Anterior cingulate cortex (tissue), 58 donors: ENCODE measurements at places on chromosomes 2 and 18.

- DNase-seq: no peak
Observed at GRCh38 chr2:20326163-20326780, 24.4 kb downstream of the PUM2 start.

DNA sequence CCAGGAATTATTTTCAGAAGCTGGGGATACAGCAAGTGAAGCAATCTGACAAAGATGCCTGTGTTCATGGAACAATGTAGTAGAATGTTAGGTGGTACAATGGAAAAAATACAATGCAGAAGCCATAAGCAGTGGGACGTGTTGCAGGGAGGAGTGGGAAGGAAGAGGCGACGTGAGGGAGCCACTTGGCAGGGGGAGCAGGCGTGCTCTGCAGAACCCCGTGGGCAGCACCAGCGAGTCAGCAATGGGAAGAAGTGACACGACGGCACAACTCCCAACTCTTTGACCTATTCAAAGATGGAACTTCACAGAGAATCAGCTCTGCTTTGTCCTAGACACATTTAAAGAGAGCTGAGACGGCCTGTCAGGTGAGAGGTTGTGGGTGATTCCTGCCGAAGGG is 30.5 kb downstream of the PRELID3A start:
- no peak for DNase-seq

DNA sequence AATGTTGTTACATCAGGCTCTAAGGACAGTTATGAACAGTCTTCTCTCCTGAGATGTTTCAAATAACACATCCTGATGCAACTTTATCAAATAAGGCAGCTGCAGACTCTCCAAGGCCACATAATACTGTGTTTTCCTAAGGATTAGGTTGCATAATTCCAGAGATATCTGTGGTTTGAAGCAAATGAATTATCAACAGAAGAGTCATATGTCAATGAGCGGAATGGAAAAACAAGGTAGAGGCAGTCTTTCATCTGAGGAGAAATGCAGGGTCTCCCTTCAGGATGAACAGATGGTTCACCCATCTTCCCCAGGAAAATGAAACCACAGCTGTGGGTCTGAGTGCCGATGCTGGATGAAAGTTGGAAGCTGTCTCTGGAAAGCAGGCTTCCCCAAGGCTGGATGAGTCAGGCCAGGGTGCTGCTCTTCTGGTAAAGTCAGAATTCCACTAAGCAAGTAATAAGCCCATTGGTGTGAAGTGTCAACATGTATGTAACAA is 22.2 kb downstream of the LYG1 start:
- DNase-seq: no peak

DNA sequence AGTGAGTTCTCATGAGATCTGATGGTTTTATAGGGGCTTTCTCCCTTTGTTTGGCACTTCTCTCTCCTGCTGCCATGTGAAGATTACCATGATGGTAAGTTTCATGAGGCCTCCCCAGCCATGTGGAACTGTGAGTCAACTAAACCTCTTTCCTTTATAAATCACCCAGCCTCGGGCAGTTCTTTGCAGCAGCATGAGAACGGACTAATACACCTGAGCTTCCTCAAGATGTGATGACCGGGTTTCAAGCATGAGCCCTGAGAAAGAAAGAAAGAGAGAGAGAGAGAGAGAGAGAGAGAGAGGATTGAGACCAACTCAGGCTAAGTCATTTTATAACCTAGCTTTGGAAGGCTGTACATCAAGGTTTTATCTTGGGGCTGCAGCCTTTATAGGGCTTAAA is 167.7 kb upstream of the SERPINE2 start:
- no peak for DNase-seq

DNA sequence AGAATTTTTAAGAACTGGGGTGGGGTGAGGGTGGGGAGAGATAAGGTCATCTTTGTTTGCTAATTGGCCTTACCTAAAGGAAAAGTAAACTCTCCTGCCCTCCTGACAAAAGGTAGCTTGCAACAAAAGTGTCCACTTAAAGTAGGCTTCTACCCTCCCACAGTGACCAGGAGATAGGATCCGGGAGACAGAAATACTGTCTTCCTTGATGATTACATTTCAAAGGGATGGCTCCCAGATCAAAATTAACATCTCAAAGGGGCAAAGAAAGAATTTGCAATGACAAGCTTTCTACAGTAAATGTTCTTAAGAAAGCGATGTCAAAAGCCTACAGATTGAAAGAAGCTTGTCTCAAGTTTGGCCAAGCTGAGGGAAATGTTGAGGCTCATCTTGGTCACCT is 775.3 kb downstream of the CPS1 start:
- DNase-seq: no peak

GRCh38 chr18:48228841-48229240 is 180.3 kb downstream of the ZBTB7C start:
- DNase-seq: no peak

DNA sequence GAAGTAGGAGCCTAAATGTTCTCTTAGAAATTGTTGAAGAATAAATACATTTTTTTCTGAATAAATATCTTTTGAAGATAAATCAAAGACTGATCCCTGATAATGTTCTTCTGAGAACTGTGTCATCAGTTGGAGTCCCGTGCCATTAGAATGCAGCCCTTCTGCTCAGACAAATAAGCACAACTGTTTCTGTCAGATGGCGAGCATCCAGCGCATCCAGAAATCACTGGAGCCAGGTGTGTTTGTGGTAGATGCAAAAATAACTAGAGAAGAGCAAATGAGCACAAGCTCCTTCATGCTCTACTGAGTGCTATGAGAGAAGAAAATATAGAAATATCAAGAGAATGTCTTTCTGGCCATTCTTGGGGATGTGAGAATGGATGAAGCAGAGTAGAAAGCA is 573.7 kb downstream of the THSD7B start:
- no peak for DNase-seq
